ENCODE measurements at places on chromosomes 1 and 21.

DNA sequence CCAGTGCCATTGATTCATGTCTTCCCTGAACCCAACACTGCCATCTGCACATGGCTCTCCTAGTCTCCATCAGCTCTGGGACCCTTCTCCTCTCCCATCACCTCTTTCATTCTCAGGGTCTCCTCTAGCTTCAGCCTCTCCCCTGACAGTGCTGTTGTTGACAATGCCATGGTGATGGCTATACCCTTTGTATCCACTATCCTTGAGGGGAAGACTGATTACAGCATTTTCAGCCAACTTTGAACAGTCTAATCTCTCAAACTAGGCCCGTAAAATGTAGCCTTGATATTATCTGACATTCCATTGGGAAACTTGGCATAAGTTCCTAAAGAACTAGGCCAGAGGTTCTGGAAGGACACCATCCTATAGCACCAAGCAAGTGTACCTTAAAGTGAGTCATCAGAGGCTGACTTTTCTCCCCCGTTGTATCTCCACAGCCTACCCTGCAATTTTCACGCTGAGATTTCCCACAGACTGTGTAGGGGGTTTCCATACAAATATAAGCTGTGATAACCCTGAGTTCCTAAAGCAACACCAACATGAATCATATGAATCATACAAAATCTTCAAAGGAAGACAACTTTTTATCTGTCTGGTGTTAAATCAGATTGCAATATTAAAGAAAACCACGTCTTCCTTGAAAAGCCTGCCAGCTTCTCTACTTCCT lies 5.8 kb downstream of the HAO2 start:
- DNase-seq, result no peak

- no peak for DNase-seq
These were observed 642.3 kb downstream of the AJAP1 start for GRCh38 chr1:5296557-5297179.

- DNase-seq, result no peak
These were observed 13.4 kb downstream of the FTCD start for GRCh38 chr21:46141767-46142581.

DNA sequence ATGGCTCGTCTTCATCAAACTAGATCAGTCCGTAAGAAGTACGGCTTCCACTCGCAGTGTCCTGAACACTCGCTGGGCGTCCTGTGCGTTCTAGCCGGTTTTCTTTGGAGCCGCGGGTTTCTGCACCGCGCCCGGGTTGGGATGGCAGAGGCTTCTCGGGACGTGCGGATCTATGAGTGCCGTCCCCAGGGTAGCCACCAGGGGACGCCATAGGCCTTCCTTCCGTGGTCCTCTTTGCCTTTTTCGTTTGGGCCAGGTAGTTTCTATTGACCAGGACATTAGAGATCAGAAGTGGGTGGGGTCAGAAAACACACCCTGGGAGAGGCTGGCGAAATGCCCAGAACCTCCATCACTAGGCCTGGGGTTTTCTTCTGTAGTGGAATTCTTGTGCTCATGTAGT lies 273.8 kb downstream of the FAM72C start:
- DNase-seq, result peak; percentile 50

- DNase-seq, result no peak
These were observed 14.7 kb downstream of the JUN start for GRCh38 chr1:58768971-58769808.
